Tongue (tissue), 3 donors: ENCODE measurements at places on chromosomes 3 and 15.

DNA sequence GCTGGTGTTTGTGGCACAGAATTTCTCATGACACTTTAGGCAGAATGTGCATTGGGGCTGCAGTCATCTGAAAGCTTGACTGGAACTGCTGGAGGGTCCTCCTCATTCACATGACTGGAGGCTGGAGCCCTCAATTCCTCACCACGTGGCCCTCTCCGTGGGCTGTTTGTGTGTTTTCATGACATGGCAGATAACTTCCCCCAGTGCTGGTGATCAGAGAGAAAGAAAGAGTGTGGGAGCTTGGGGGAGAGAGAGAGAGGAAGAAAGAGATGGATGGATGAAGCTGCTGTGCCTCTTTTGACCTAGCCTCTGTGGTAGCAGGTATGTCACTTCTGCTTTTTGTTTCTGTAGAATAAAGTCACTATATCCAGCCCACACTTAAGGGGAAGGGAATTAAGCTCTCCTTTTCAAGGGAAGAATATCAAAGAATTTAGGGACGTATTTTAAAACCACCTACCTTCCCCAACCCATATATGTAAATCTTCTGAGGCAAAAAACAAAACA lies 169.6 kb upstream of the IL12A start:
- DNase-seq = no peak

GRCh38 chr3:126607214-126607908 lies 47.6 kb downstream of the TXNRD3 start:
- DNase-seq = no peak

DNA sequence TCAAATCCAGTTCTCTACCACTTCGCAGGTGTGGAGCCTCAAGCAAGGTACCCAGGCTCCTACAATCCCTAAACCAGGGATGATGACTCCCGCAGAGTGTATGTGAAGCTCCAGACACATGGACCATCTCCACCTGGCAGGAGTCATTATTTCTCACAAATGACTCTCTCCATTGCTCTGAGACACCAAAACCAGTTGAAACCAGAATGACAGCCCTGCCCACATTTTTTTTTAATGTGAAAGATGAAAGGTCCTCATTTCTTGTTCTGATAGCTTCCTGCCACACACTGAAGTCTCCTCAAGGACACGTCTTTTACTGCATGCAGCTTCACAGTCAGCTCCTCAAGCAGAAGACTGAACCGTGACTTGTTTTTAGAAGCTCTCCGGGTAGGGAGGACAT lies 61.4 kb upstream of the ZBTB38 start:
- DNase-seq = no peak

DNA sequence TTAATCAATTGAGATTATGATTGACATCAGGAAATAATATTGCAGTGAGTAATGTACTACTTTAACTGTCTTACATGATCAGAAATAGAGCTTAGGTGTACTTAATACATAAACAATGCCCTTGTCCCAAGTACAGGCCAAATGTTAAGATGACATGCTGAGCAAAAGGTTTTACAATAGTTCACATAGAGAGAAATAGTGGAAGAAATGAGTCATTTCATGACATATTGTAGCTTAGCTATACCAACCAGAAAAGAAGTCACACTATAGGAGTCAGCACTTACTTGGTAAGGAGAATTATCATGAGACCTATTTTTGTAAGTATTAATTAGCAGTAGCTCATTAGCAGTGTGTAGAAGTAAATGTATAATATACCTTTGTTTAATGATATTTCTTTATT lies 96.4 kb upstream of the NANOGP8 start:
- no peak for DNase-seq

- DNase-seq = no peak
These were observed 65.5 kb downstream of the SSUH2 start for GRCh38 chr3:8579096-8579495.
